CD4-positive, alpha-beta T cell treated with Interleukin-2 at 100 ng/mL for 4 hours (primary cell): ENCODE measurements at places on chromosomes 13 and 19.

GRCh38 chr19:46603195-46603637, 2.1 kb downstream of the CALM3 start:
- DNase-seq = no peak

DNA sequence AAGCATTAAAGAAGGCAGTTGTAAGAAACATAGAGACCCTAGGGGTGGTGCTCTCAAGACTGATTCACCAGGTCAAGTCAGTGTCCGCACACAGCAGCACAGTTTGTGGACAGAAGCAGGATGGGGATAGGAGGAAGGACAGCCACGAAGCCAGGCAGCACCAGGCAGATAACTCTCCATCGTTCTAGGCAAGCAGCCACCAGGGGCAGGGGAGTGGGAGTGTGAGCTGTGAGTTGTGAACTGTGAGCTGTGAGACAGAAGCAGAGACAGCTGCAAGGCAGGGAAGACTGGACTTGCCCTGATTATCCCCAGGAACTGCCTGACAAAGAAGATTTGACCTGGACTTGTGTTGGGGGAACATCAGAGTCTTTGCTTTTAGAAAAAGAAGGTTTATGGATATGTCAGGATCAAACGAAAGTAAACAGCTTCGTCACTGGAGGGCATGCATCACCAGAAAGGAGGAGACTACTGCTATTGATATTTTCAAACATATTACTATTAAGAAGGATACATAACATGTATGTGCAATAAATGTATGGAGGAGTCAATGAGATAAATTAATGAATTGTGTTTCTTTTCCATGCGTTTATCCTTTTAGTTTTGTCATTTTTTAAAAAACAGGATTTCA, 286.1 kb downstream of the IRS2 start:
- DNase-seq = no peak

DNA sequence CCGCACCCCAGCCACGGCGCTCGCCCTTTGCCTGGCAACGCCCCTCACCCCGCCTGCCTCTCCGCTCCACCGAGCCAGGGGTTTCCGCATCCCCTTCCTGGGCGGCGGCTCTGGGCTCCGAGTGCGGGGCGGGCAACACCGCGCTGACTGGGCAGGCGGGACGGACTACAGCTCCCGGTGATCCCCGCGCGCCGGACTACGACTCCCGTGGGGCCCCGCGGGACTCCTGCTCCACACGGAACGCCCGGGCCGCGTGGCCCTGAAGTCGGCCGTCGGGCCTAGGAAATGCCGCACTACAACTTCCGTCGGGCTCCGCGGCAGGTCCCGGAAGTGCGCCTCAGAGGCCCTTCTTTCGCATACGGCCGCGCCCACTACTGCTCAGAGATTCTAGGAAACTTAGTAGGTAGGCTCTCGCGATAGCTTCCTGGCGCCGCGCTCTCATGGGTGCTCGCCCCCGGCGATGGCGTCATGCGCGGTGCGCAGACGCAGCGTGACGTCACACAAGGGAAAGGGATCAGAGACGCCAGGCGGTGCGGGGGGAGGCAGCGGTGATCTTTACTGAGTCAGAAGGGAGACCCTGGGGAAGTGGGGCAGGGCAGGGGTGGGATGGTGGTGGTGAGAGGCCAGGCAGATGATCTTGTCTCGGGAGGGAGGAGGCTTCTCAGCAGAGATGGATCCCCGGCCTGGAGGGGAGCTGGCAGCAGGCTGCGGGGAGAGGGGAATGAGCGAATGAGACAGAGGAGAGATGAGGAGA, at the start of gene JOSD2:
TSS of gene JOSD2 (minus strand) at position 123 of the 754 bp plus-strand sequence. CDS start 760 bp downstream, outside the sequence.
- peak; percentile 98 for DNase-seq

- no peak for DNase-seq
Observed at GRCh38 chr13:71864094-71864985, 2.7 kb downstream of the DACH1 start.

DNA sequence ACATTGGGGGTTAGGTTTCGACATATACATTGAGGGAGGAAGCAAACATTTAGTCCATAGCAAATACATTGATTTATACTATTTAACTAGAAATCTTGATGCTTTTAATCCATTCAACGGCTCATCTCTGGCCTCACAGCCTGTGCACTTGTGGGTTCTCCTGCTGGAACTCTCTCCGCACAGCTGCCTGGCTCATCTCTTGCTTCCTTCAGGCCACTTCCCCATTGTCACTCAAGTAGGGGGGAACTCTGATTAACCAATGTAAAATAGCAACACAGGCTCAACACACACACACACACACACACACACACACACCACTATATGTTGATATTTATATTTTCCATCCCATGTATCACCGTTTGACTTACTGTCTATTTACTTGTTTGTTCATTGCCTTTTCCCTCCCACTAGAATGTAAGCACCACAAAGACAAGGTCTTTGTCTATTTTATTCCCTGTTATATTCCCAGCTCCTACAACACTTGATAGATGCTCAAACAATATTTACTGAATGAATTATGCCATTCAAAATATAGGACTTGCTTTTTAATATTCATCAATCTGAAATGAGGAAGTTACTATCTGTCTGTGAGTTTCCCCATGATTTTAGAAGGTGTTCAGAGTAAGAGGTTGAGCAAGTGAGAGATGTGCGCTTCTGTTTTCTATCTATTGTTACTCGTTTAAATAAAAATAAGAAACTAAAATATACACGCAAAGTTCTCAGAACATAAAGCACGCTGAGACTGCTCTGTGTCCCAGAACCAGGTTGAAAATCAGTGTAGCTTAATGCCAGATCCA, 29.8 kb upstream of the PABPC3 start:
- DNase-seq = no peak

GRCh38 chr13:98873377-98874028, 104.4 kb downstream of the DOCK9 start:
- no peak for DNase-seq

DNA sequence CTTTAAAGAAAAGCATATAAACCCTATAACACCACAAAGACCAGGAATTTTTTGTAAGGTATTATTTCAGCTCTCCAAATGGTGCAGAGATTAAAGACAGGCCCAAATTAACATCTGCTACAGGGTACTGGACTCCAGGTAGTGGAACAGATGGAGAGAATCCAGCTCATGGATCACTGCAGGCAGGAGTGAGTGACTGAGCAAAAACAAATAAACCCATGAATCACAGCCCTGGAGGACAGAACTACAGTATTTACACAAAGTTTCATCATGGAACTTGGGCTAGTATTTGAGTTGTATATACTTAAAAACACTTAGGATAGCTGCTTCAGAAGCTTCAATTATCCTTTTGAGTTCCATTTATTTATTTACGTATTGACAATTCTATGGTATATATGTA, 132.8 kb upstream of the SPRY2 start:
- DNase-seq = no peak

DNA sequence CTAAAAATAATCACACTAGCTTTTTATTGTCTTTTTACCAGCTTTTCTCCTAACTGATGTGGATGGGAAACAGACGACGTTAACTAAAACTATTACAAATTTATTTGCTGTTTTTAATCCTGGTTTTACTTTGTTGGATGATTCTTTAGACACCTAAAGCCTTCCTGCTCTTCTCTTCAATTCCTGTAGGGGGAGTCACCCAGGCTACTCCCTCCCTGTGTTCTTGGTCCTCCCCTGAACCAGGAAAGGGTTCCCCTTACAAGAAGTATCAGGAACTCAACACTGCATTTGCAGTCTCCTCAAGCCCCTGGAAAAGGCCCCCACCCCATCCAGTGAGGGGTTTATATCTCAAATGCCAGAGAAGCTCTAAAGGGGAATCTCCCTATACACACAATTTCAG, 206.1 kb downstream of the SUCLA2 start:
- DNase-seq = no peak

- no peak for DNase-seq
Observed at GRCh38 chr13:96381681-96382080, 291.8 kb downstream of the HS6ST3 start.

DNA sequence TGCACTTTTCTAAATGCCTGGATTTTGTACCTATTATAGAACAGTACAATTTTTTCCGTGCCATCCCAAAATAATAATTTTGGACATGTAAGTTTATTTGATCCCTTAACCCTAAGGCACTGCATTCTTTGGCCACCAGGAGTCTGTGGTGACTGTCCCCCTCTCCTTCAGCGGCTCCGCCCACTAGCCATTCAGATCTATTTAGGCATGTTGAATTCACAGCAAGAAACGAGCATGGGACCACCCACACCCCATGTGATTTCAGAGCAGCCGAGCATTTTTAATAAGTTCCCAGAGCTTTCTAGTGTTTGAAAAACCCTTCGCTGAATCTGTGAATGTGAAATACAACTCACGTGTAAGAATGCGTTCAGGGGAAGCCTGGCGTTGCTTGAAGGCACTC, 567.5 kb downstream of the MYO16 start:
- DNase-seq = no peak

DNA sequence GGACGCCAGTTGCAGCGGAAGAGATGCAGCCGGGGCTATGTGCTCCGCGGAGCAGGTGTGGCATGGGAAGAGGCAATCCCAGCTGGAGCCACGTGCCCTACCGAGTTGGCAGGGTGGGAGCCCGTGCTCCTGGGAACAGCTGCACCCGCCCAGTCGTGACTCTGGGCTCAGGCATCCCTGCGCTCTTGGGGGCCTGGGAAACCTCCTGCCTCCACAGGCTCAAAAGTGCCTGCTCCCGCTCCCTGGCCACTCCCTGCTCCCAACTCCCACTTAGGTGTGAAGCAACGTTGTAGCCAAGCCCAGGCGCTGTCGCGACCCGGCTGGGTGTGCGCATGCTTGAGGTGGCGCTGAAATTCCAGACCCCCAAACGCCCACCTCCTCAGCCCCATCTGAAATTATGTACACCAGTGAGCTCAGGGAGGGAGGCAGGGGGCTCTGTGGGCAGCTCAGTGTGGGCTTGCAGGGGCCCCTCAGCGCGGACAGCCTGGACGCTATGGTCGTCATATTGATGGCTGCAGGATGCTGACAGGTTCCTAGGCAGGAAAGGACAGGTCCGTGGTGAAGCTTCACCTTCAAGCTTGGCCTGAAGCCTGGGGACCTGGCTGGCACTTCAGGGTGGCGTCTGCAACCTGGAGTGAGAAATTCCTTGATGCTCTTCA, 429.9 kb downstream of the SLITRK1 start:
- DNase-seq = no peak

- DNase-seq = no peak
Observed at GRCh38 chr13:24134231-24134630, 26.3 kb upstream of the SPATA13 start.

DNA sequence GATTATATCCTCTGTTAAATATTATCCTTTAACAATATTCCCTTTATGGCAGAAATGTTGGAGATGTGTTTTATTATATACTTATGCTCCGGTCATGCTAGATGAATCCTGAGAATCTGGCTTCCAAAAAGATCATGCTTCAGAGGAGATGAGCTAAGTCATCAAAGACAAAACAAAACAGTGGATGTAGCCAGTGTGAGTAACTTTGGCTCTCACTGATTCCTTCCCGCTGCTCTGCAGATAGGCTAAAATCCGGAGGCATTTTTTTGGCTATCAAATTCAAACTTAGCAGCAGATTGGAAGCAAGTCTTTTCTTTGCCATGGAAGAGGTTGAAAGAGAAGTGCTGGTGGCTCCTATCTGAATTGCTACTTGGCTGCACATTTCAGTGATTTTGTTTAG, 295.9 kb downstream of the GPC6 start:
- no peak for DNase-seq

DNA sequence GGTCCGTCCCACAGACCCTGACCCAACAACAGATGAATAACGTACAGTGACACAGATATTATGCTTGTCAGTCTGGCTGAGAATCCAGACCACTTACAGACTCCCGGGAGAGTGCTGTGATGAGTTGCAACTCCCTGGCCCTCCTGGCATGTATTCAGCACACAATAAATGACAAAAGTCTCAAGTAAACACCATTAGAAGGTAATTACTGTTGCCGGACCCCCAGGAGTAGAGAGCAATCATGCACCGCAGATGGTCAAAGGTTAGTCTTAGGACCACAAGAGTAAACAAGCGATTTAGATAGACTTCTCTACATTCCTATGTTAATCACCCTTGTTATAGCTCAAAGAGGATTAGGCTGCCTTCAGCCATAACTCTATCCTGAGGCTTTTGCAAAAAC, 726.4 kb upstream of the GPC6 start:
- no peak for DNase-seq

GRCh38 chr19:8820234-8820633, 11.9 kb downstream of the ZNF558 start:
- no peak for DNase-seq

DNA sequence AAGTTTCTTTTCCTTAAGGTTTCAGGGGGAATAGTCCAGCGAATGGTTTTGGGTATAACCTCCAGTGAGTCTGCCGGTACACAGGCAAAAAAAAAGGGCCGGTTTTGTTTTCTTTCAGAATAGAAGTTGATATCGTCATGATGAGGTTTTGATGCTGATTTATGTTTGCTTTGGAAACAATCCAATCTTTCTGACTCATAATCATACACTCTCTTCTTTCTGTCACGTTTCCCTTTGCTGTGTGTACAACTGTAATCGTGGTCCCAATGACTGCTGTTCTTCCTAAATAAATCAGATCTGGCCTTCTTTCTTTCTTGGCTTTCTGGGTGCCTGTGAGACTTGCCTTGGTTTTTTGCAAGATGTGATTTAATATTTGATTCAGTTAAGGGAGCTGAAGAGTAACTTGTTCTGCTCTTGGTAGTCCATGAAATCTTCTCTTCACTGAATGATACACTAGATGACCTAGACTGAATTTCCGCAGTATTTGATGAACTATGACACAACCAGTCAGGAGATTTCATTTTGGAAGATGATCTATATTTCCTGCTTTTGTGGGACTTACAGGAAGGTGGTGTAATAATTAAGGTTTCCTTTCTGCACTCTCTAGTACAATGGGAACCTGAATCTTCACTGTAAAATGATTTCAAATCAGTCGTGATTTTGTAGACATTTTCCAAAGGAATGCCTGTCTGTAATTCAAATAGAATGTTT, 34.9 kb upstream of the METTL21C start:
- no peak for DNase-seq

GRCh38 chr19:54248016-54248601, 5.5 kb upstream of the LILRA6 start:
- DNase-seq = peak; percentile 32

GRCh38 chr13:20058476-20058875, 99.9 kb downstream of the ZMYM2 start:
- no peak for DNase-seq

- no peak for DNase-seq
Observed at GRCh38 chr13:21875116-21875515, 204.2 kb downstream of the FGF9 start.

DNA sequence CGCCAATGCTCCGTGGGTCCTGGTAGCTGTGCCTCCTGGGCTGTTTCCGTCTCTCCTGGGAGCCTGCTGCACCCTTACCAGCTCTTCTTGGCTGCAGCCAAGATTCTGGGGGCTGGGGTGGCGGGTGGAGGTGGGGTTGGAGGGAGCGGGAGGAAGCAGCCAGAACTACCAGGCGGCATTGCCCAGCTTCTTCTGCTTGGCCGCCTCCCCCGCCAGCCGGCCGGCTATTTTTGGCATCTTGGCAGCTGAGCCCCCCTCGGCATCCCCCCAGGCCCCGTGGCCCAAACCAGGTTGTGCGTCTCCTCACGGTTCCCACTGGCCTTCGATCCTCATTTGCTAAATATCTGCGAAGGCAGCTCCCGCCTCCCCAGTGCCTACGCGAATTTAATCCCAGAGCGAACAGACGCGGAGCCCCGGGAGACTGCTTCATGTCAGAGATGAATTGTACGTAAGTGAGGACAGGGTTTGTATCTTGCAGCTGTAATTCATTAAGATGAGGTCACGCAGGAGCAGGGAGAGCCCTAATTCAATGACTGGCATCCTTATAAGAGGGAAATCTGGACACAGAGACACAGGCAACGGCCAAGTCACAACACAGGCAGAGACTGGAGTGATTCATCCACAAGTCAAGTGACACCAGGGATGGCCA, 12.8 kb upstream of the PEAK3 start:
- no peak for DNase-seq
